Cardiac muscle cell (in vitro differentiated cells and primary cell): ENCODE measurements at places on chromosomes 16 and 17. TPM values are rescaled to one million over a fixed set of nuclear protein-coding genes. Genes with fewer than 3 reads are reported as not detected.

- no peak for DNase-seq
Observed at GRCh38 chr16:76125871-76126270, 151.3 kb upstream of the CNTNAP4 start.

DNA sequence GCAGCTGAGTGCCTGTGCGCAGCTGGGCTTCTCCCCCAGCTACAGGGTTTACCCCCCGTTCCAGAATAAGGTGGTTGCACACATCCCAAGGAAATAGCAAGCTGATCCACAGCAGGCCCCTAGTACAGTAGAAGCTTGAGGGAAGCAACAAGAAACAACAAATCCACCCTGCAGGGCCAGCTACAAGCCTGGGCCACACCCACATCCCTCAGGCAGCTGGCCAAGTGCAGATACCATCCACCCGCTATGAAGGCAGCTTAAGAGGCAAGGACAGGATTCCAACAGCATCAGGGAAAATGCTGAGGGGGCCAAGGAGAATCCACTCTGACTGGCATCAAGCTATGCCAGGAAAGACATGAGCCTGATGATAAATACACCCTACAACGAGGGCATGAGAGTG, 66.9 kb upstream of the RCVRN start:
- peak; percentile 80 for DNase-seq

DNA sequence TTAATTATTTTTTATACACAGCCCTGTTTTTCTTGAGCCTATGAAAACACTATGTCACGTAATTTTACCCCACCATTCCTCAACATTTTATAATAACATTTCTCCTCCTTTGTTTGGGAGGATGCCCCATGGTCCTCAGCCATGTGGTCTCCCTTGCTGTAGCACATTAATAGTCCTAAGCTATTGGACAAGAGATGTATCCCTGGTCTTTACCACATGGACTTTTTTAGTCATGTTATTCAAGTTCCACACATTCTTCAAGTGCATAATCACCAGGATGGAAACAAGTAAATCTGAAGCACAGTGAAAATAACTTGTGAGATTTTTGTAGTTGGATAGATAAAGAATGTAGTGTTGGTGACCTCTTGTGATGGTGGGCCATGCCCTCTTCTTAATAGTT, 2.0 kb upstream of the KRTAP2-3 start:
- DNase-seq = no peak

- no peak for DNase-seq
Observed at GRCh38 chr17:37039269-37039668, 90.5 kb downstream of the AATF start.

DNA sequence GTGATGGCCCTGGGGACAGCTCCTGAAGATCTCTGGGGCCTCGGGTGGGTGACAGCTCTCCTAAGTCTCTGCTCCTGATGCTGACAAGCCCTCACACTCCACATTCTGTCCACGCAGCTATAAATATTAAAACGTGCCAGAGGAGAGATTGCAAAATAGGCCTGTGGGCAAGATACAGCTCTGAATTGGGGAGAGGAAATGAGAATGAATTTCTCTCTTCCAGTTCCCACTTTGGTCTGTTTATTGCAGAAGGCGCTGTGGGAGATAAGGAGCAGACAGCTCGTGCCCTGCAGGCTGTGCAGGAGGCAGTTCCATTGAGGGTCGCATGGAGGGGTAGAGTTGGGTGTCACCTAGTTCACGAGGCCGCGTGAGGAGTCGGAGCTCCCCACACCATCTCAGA, 87.5 kb upstream of the SDK2 start:
- no peak for DNase-seq

DNA sequence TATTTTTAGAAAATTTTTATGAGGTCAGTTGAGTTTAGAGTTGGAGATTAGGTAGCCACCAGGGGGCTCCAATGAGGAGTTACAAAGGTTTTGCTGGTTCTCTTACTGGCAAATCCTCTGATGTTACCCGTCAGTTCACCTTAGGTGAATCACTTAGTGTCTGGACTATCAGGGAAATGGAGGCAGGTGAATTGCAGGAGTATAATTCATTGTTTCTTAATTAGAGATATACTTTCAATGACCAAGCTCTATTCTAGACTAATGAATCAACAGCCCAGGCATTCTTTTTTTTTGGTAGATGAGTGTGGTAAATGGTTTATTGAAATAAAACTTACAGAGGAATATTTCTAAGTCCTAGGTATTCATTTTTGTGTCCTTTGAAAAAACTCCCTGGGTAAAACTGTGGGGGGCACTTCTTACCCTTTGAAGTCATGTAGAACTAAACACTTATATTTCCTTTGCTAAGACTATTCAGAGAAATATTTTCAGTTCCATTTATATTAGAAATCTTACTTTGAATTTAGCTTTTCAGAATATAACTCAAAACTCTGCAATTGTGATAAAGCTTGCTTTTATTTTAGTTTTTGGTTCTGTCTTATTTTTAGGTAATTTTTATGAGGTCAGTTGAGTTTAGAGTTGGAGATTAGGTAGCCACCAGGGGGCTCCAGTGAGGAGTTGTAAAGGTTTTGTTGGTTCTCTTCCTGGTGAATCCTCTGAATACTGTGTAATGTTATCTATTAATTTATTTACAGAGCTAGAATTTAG, 17.7 kb downstream of the PSMD11 start:
- peak; percentile 64 for DNase-seq

DNA sequence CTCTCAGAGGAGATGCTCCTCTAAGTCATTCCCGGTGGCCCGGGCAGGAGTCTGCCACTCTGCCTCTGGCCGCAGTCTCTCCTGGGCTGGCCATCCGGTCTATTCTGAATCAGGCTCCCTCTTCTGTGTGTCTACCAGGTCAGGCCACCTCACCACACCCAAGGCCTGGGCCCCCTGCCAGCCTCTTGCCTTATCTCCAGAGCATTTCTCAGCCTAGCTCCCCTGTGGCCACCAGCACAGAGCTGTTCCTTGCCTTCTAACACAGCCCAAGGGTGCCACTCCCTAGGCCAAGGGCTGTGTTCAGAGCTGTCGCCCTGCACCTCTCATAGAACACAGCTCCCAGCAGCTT, 55.3 kb downstream of the MYO18A start:
- no peak for DNase-seq

DNA sequence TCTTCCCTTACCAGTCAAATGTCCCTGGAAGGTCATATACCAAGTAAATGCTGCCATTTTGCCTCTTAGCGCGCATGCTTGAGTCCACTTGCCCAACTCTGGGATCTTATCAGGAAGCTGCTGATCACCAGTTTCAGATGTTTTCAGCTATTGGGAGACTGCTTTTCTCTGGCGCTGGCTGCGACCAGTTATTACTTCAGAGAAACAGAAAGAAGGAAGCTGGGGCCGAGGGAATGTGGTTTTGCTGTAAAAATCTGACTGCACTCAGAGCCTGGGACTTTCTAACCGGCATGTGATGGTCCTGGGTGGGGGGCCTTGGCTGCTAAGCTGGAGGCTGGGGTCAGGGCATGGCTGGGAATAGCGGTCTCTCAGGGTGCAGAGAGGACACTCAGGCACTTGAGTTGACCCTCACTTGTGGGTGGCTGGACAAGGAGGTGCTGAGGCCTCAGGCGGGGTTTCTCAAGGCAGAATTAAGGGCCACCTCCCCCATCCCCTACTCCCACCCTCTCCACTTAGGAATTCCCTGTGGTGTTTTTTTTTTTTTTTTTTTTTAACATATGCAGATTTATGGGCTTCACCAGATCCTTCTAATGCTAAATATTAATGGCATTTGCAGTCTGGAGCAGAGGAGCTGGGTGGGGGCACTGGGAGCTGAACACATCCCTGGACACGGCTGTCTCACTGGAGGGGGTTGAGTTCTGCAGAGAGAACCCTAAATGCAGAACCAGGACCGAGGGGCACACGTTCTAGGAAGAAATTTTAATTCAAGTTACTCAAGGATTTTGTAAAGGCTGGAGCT, 145.8 kb downstream of the CYLD start:
- no peak for DNase-seq

Gene MLX
- total RNA-seq = 22.4 and 28.1 TPM in 2 replicates

Gene CCDC200
- total RNA-seq = 0.48 TPM in 1 of 2 replicates, not detected in the other

Gene SLC38A8
- total RNA-seq = not detected in 2 replicates

Gene SNAI3
- total RNA-seq = 1.6 and 2.9 TPM in 2 replicates
